Naive thymus-derived CD4-positive, alpha-beta T cell (primary cell): ENCODE measurements at places on chromosomes 7 and 10. TPM values are rescaled to one million over a fixed set of nuclear protein-coding genes. Genes with fewer than 3 reads are reported as not detected.

Gene PRTFDC1
- 0.13 TPM for polyA plus RNA-seq

Gene ANKRD30A
- not detected for polyA plus RNA-seq

Gene HPS6
- polyA plus RNA-seq: 13.8 TPM

Gene PCDH15
- polyA plus RNA-seq: not detected

Gene CPED1
- polyA plus RNA-seq: not detected

Gene VPS37D
- polyA plus RNA-seq: not detected

Gene RPEL1
- polyA plus RNA-seq: not detected

Gene UCN3
- polyA plus RNA-seq: not detected
